Tibial artery (tissue), 4 donors: ENCODE measurements at places on chromosomes 12 and 14.

- no peak for DNase-seq
Measured at GRCh38 chr14:80212023-80212397, 706 bp upstream of the DIO2 start.

- DNase-seq, result no peak
Measured at GRCh38 chr12:28775556-28775955, 373.5 kb upstream of the FAR2 start.

- no peak for DNase-seq
Measured at GRCh38 chr12:64792128-64792527, 32.3 kb upstream of the TBC1D30 start.

GRCh38 chr14:104361101-104361591, 218.4 kb upstream of the C14orf180 start:
- peak; percentile 57 for DNase-seq

- peak; percentile 75 for DNase-seq
Measured at GRCh38 chr14:92651758-92652406, 96.5 kb downstream of the LGMN start.

DNA sequence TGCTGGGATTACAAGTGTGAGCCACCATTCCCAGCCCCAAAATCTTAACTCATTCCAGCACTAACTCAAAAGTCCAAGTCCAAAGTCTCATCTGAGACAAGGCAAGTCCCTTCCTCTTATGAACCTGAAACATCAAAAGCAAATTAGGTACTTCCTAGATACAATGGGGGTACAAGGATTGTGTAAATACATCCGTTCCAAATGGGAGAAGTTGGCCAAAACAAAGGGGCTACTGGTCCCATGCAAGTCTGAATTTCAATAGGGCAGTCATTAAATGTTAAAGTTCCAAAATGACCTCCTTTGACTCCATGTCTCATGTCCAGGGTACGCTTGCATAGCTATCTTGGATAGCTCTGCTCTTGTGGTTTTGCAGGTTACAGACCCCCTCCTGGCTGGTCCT, 94.7 kb upstream of the PPM1H start:
- no peak for DNase-seq

- no peak for DNase-seq
Measured at GRCh38 chr12:4829161-4829792, 80.4 kb upstream of the KCNA1 start.

GRCh38 chr12:122225683-122226365, at the start of gene DIABLO:
Gene DIABLO (minus strand): TSS chr12:122226052. CDS start chr12:122226014, 38 bp downstream.
- peak; percentile 100 for DNase-seq

- no peak for DNase-seq
Measured at GRCh38 chr14:93200553-93200952, 6.3 kb downstream of the GON7 start.

GRCh38 chr14:62885451-62885850, 159.8 kb downstream of the KCNH5 start:
- DNase-seq, result no peak

GRCh38 chr14:92484132-92484823, 29.3 kb upstream of the RIN3 start:
- no peak for DNase-seq

DNA sequence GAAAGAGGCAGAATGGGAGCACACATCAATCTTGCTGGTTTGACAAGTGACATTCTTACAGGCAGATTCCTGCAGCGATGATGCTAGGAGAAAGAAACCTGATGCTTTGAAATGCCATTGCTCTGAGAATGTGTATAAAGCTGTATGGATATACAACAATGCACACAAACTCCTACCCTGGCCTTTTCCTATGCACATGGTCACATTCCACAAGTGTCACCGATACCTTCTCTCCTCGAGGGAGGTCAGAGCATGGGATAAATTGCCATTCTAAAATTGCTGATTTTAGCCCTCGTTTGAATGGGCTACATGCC, 11.9 kb downstream of the FGF6 start:
- DNase-seq, result no peak
